Hepatocyte (in vitro differentiated cells): ENCODE measurements at places on chromosomes 4 and X.
A peak's percentile ranks its signal among the peaks of the same experiment; 100 is the strongest.

GRCh38 chr4:131093303-131093702 lies 1997.4 kb downstream of the C4orf33 start:
- no peak for DNase-seq

- no peak for DNase-seq
Measured at GRCh38 chrX:17397074-17397473, 22.1 kb downstream of the NHS start.

- no peak for DNase-seq
Measured at GRCh38 chr4:97142893-97143292, 1000.4 kb downstream of the STPG2 start.

- DNase-seq = no peak
Measured at GRCh38 chr4:113423631-113424030, 337.9 kb downstream of the CAMK2D start.

DNA sequence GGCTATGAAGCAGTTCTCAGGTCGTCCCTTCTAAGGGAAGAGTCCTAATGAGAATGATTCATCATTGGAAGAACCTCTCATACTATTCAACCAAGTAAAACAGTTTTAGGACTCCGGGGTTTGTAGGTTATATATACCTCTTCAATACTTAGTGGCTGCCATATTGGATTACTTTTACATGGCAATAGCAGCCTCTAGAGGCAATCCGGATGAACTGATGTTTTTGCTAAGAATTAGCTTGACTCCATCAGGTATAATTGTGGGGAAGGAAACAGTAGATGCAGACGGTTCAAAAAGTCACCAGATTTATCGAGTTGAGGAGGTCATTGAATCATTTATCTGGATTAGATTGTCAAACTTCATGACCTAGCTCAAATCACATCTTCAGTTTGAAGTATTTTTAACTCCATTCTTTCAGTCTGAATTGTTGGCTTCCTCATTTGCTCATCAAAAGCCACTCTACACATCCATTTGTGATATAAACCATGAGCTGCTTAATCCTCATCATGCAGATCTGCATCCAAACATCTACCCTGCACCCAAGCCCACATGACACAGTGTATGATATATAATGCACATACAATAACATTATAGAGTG lies 28.4 kb downstream of the GUCY1B1 start:
- DNase-seq = peak; percentile 64

DNA sequence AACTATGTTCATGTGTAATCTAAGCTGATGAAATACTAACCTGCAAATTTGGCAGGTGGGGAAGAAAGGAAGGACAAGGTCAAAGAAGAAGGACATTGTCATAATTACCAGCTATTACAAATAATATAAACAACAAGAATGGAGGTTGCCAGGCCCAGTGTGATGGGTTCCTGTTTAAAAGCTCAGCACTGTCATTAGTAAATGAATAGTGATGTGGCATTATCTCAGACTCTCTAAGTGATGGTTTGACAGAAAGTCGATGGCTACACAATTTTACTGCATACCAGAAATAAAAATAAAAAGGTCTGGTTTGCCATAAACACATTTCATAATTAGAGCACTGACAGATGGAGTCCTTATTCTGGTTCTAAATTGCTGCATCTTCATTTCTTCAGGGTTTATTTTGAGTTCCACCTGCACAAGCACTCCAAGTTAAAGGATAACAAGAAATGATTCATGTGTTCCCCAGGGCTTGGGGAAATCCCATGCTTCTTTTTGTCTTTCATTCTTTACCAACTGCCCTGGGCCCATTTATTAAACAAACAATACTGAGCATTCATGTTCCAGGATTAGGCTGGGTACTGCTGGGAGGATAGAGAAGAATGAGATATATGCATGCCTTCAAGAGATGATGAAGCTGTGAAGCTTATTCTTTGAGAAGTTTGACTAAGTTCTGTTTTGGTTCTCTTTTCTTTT lies 367.8 kb upstream of the RASGEF1B start:
- DNase-seq = no peak

DNA sequence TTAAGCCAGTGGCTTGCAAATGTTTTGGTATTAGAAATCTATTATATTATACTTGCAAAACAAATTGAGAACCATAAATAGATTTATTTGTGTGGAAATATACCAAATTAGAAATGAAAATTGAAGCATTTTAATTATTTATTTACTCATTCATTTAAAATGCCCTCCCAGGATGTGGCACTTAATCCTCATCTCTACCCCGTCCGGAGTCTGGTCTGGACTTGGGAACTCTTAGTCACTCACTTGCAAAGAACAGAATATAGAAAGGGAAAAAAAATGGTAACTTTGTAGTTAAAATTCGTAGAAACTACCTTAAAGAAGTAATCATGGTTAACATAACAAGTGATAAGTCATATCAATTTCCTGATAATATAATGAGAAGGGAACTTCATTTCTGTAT lies 775.9 kb upstream of the INTU start:
- DNase-seq = no peak

DNA sequence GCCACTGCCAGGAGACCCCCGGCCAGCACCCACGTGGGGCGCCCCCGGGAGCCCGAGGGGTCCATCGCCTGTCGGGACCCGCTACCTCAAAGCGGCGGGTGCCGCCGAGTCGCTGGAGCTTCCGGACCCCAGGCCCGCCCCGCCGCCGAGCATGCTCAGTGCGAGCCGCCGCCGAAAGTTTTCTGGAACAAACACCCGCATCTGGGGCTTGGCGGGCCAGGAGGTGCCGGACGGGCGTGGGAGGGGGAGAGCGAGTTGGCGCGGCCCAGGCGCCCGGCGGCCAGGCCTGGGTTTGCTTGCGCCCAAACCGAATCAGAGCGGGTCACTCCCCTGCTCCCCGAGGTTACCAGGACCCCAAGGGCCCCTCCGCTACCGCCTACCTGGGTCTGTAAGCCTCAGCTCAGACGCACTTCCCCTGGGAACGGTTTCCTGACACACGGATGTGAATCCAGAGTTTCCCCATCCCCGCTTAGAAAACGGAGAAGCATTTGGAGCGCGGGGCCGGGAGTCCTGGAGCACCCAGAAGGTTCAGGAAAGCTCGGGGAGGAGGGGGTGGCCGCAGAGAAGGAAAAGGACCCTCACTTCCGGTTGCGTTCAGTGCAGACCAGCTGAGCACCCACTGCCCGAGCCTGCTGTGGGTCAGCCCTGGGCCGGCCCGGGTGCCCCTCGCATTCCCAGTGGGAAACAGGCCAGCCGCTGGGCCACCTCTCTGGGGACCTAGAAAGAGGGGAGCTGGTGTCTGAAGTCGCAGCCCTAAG lies at the start of gene EVC2:
EVC2 (minus strand) TSS at position 111 of the 758 bp plus-strand sequence; CDS start at position 65, 46 bp downstream.
- peak; percentile 70 for DNase-seq

- DNase-seq = peak; percentile 79
Measured at GRCh38 chrX:12771445-12772069, 19.7 kb upstream of the PRPS2 start.

- DNase-seq = no peak
Measured at GRCh38 chr4:98318521-98318920, 57.3 kb downstream of the RAP1GDS1 start.

DNA sequence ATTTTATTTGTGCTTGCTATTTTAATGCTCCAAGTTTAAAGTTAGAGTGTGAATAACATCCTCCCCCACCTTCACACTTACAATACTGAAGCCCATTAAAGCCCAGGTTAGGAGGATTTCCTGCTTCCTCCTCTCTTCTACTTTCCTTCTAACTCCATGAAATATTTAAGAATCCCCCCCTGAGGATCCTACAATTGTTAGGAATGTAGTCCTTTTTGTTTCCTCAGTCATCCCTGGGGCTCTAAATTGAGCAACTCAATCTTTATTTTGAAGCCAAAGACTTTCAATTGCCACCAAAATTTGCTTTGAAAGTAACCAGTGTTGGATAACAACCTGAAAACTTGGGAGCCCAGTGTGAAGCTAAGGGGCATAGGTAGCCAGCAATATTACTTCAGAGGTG lies 276.9 kb downstream of the FAM47A start:
- no peak for DNase-seq

GRCh38 chrX:12953420-12953819 lies 21.5 kb upstream of the TMSB4X start:
- no peak for DNase-seq

GRCh38 chrX:22652596-22652995 lies 347.2 kb upstream of the DDX53 start:
- peak; percentile 66 for DNase-seq

DNA sequence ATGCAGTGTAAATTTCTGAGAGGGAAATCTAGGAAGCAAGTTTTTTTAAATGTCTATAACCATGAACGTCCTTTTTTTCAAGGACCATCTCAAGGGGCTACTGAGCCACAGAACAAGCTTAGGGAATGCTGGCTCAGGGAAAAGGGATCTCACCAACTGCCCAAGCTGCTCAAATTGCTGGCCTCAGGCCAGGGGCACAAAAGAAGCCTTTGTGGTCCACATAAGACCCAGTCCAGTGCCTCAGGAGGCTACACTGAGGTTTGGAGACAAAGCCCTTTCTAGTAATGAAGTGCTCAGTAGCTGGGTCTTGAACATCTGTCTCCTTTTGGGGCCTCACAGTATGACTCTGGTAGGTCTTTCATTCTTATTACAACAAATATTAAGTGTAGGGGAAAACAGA lies 305.5 kb downstream of the RAB28 start:
- DNase-seq = no peak

DNA sequence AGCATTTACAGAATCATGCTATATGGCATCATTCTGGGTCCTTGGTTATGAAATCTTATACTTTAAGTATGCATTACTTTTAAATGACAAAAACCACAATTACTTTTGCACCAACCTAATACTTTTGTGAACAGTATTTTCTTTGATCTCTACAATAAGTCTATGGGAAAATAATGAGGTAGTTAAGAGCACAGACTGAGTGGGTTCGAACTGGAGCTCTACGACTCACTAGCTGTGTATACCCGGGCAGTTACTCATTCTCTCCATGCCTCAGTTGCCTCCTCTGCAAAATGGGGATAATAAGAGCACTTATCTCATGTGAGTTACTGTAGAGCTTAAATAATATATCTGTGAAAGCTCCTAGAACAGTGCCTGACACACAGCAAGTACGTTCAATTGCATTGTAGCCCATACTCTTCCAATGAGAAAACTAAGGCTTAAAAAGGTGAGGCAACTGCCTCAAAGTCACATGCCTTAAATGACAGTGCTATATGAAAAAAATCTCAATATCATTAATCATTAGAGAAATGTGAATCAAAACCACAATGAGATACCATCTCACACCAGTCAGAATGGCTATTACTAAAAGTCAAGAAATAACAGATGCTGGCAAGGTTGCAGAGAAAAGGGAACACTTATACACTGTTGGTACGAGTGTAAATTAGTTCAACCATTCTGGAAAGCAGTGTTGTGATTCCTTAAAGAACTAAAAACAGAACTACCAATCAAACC lies 151.5 kb downstream of the CHIC2 start:
- no peak for DNase-seq

GRCh38 chr4:114364857-114365256 lies 233.8 kb upstream of the UGT8 start:
- DNase-seq = no peak

DNA sequence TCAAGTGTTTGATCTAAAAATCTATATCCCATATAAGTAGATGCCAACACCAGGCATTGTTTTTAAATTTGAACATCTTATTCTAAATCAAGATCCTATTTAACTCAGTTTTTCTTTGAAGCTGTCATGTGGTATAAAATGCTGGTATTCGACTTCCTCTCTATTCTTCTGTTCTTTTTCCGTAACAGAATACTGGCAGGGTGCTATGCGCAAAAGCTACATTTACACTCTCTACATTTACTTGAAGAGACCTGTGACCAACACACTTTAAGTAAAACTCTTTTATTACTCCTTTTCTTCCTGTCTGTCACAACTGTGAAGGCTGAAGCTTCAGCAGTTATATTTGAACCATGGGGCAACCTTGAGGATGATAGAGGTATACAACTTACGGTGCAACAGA lies 612.8 kb downstream of the C4orf33 start:
- no peak for DNase-seq

DNA sequence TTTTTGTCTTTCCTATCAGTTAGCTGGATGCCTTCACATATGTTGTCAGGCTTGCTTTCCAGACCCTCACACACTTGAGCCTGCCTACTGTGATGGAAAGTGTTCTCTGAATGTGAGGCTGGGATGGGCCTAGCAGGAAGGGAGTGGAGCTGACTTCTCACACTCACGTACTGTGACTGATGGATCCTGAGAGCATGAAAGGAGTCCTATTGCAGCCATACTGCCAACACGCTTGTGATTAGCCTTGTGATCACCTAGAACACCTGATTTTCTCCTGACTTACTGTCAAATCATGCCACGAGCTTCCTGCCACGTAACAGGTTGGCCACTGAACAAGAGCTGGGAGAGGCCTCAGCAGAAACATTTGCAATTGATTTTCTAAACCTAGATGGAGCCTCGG lies 49.9 kb downstream of the ACOX3 start:
- DNase-seq = no peak

DNA sequence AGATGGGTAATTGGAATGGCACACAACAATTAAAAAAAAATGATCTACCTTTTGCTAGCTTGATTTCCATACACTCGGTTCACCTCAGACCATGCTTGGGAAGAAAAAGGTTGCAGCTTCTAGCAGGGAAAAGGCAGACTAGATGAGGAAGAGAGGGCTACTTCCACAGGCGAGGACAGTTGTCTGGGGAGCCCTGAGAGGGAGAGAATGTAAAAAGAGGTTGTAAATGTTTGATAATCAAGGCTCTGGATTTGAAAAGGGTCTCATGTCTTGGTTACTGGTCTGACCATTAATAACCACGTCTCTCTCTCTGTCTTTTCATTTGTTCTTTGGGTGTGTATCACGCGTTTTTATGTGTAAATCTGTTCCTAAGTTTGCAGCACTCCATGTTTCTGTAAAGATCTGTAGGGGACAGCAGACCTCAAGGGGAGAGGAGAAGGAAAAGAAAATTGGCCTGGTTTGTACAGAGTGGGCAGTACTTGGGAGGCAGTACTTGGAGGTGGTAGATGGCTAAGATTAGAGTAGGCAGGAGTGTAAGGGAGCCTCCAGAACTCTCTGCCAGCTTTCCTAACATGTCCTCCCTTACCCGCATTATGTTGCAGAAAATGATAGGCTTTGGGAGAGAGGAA lies 750 bp downstream of the ARMCX5 start:
- peak; percentile 12 for DNase-seq

- no peak for DNase-seq
Measured at GRCh38 chr4:108333353-108333942, 164.7 kb upstream of the LEF1 start.

- no peak for DNase-seq
Measured at GRCh38 chr4:147586637-147587036, 30.6 kb upstream of the TMEM184C start.

DNA sequence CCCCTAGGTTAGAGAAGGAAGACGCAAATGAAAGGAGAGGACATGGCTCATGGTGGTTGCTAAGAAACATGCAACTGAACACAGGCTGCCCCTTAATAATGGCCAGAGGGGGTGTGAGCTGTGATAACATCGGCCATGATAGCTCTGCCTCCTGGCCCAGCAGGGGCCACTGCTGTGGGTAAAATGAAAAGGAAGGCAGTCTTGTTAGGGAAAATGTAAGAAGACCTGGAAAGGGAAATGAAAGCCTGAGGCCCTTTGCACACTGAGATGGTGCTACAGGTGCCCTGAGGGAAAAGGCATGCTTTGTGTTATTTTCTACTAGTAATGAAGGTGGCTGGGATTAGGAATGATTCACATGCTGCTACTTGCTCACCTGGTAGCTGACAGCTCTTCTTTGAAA lies 123.6 kb upstream of the MID1 start:
- no peak for DNase-seq
